Stimulated activated CD8-positive, alpha-beta memory T cell treated with anti-CD3 and anti-CD28 coated beads, Interleukin-15, amount 100 ng/mL, for 24 hours (primary cell): ENCODE measurements at places on chromosomes 16 and 17.

DNA sequence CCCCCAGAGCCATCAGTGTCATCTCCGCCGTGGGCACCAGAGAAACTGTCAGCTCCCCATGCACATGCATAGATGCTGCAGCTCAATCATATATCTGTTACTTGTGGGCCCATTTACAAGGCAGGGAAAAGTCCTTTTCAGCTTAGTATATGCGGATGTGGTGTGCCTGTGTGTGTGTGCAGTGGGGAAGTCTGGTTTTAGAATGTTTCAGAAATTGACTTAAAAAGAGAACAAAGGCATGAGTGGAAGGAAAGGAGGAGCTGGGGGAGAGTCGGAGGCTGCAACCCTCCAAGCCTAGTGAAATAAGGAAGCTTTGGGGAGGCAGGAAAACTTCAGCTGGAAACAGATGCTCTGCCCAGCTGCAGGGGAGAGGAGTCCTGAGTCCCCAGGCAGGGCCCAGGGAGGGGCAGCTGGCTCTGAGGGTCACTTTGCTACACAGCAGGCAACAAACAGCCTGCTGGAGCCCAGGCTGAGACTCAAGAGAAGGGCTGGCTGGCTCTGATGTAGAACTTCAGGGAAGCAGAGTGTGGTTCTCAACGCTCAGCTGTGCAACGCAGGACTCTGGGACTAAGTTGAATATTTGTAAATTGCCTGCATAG lies 11.1 kb upstream of the CD300LD start:
- no peak for DNase-seq

- DNase-seq: no peak
These were observed 28.0 kb downstream of the ADGRG5 start for GRCh38 chr16:57570301-57571070.

GRCh38 chr17:58313815-58314705 lies 14.5 kb downstream of the TSPOAP1 start:
- DNase-seq: no peak

- no peak for DNase-seq
These were observed 35.7 kb downstream of the MEOX1 start for GRCh38 chr17:43626023-43626422.

GRCh38 chr17:57362797-57363556 lies 106.7 kb downstream of the MSI2 start:
- no peak for DNase-seq

DNA sequence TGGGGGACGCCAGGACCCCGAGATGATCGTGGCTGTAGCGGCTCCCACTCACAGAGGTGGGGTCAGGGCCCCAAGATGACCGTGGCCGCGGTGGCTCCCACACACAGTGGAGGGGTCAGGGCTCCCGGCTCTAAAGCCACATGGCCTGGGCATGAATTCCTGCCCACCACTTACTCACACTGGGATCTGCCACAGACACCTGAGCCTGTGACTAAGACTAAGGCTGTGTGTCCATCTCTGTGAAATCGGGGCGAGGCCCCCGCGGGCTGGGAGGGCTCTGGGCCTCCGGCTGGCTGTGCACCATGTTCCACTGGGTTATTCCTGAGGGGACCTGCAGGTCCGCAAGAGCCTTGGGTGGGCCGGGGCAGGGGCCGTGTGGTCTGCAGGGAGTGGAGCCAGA lies 18.5 kb downstream of the ZFPM1 start:
- no peak for DNase-seq
